ENCODE measurements at places on chromosomes 1 and 21.

GRCh38 chr1:228148935-228149405 is 760 bp upstream of the GJC2 start:
- no peak for DNase-seq

GRCh38 chr1:72230746-72231145 is 51.6 kb downstream of the NEGR1 start:
- no peak for DNase-seq

DNA sequence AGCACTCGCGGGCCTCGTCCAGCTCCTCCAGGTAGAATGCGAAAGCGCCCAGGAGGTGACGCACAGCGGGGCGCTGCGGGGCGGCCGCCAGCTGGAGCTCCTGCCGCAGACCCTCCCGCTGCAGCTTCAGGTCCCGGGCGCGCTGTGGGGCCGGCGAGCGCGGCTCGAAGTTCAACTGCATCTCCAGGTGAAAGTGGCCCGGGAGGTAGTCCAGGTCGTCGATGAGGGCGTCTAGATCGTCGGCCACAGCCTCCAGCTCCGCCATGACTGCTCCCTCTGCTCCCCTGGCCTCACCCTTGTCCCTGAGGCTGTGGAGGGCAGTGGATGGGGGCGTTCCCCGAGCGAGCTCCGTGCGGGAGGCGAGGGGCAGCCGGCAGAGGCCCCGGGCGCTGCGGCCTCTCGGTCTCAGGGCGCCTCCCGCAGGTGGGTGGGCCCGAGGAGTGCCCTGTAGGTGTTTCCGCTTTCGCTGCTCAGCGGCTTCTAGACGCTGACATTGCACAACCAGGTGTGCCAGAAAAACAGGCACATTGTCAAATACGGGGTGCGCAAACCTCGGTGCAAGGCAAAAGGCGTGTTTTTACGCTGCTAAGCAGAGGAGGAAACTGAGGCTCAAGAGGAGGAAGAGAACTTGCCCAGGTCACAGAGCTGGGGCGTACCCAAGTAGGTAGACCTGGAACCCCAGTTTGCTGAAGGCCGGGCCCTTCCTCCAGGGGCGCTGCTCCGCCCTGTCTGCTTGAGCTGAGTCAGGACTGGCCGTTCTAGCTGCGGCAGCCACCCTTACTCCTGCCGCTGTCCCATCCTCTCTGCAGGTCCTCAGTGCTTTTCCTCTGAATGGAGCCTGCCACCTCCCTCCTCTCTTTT is at the start of gene TTC22:
Gene TTC22, minus strand, starts transcription at position 425 of the 861 bp plus-strand sequence. Its CDS starts 160 bp downstream, at position 265.
- no peak for DNase-seq

DNA sequence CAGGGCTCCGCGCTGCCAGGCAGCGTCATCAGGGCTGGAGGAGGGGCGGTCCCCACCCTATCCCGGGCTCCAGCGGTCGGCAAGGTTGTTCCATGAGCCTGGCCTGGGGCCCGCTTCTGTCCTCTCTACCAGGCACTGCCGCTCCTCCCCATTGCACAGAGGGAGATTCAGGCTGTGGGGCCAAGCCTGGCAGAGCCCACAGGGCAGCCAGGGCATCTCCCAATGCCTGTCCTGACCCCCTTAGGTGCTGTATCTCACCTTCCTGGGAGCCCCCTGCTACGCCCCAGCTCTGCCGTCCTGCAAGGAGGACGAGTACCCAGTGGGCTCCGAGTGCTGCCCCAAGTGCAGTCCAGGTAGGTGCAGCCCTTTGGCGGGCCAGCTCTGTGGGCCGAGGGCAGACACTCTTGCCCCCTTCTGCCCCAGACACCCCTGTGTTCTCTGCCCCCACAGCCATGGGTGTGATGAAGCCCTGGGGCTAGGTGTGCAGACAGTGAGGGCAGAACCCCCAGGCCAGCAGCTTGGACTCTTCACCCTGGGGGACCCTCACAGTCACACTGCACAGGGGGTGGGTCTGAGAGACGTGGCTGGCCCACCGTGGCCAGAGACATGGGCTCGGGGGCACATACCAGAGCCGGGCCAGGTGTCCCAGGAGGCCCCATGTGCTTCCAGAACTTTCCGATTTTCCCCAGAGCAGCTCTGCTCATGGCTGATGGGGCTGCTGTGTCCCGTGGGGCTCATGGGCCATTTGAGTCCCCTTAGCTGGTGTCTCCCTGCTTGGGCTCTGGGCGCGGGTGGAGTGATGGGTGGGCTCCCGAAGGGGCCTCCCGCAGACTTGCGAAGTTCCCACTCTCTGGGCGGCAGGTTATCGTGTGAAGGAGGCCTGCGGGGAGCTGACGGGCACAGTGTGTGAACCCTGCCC is 1.6 kb downstream of the TNFRSF14 start:
- DNase-seq, result no peak

DNA sequence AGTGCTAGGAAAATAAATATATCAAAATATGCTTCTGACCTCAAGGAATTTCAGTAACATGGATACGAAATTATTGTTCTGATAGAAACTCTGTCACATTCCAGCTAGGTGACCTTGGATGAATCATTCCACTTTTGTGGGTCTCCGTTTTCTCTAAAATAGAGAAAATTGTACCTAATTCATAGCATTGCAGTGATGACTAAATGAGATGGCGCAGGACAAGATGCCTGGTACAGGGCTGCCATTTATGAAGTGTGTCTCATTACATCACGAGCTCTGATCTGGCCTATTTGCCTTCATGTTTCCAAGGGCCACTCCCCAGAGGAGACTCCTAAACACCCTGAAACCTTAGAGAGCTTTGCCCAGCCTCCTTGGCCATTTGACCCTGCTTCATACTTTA is 480.0 kb upstream of the USP24 start:
- DNase-seq, result no peak

DNA sequence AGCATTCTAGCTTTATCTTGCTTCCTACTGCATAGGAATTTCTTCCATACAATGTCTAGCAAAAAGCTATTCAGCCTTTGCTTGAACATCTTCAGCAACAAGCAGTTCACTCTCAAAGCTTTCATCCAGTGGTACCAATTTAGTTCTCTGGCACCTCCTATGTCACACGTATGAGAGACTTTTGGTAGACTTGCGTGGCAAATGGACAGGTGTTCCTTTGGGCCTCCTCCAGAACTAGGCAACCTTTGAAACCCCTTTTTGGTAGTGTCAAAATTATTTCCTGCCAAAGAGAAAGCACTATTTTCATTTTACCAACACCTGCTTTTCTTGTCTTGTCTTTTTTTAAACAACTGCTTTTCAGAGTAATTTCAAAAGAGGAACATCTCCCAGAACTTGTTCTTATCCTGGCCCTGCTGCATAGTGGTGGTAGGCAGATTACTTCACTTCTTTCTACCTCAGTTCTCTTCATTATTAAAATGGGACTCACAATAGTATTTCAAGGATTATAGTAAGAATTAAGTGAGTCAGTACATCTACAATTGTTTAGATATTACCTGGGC is 122.4 kb downstream of the MAST2 start:
- no peak for DNase-seq

- peak; percentile 60 for DNase-seq
Measured at GRCh38 chr1:59156051-59156450, 140.8 kb upstream of the FGGY start.

GRCh38 chr1:233138788-233139585 is 156.5 kb downstream of the PCNX2 start:
- DNase-seq, result no peak

DNA sequence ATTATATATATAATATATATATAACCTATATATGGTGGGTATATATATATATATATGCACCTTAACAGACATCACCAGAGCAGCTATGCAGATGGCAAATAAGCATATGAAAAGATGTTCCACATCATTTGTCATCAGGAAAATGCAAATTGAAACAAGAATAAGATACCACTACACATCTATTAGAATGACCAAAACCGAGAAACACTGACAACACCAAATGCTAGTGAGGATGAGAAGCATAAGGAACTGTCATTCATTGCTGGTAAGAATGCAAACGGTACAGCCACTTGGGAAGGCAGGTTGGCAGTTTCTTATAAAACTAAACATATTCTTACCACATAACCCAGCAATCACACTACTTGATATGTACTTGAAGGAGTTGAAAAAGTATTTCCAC is 219.8 kb upstream of the PRMT6 start:
- DNase-seq, result no peak

DNA sequence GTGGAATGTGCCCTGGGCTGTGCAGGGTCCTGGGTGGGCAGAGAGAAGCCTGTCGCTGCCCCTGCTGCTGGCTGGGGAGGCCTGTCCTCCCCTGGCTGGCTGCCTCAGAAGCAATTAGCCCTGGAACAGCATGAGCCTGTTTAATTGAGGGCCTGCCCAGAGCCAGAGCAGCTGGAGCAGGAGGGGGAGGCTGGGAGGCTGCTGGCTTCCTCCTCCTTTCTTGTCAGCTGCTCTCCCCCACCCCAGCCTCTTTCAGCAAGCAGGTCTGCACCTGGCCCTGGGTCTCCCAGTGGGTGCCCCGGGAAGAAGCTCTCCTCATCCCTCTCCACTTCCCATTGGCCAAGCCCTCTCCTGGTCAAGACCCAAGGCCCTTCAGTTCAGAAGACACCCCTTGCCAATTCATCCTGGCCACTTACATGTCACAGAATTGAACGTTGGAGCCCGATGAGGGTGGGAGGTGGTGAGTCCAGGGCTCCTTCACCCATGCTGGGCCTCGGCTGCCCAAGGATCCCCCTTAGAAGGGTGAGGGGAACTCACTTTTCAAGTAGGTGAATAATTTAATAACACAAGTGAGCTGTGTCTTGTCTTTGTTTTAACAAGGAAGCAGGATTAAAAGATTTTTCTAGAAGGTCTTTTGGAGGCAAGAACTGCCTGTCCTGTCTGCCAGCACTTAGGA is 13.2 kb downstream of the AMPD2 start:
- DNase-seq, result no peak

- DNase-seq, result no peak
Measured at GRCh38 chr1:40270152-40270834, 12.3 kb downstream of the ZMPSTE24 start.

DNA sequence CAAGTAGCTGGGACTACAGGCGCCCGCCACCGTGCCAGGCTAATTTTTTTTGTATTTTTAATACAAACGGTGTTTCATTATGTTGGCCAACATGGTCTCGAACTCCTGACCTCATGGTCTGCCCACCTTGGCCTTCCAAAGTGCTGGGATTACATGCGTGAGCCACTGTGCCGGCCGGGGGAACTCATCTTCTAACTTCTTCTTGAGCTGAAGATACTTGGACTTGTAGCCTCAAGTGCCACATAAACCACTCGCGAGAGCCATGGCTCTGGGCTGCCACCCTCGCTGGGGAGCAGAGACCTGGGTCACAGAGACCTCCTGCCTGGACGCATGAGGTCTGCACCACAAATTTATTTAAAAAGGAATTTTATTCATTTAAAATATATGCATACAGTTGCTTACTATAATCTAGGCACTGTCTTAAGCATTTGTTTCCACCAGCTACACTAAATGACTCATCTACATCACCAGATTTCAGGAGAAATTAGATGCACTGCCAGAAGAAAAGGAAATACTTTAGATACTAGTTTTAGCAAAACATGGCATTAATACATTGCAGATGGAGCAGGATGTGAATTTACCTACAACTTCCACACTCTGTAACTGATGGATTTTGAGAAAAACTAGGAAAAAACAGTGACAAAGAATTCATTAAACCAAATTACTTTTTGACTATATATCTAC is 29.9 kb upstream of the PUM1 start:
- DNase-seq, result peak; percentile 79

DNA sequence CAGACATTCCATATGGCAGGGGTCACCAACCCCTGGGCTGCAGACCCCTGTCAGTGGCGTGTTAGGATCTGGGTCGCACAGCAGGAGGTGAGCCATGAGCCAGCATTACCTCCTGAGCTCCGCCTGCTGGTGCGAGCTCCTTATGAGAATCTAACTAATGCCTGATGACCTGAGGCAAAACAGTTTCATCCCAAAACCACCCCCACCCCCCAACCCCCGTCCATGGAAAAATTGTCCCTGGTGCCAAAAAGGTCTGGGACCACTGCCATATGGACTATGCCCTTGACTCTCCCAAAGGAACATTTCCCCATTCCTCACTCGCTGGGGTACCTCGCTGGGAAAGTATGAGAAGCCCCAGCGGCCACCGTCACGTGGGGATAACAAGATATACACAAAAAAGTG is 6.4 kb upstream of the CPT2 start:
- DNase-seq, result no peak

All from fibroblast of pulmonary artery (primary cell).